ENCODE measurements at places on chromosomes 16 and 17.

DNA sequence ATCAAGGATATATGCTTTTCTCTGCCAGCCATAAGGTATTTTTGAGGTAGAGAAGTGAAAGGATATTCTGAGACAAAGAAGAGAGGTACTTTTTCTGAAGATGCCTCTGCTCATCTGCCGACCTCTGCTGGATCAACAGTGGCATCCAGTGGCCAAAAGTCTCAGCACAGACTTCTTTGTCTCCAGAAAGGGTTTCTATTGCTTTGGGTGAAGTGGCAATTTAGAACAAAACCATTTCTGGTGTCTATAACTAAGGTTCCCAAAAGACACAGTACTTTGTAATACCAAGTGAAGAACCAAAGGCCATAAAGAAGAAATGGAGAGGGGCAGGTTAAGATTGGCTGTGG is 155.2 kb upstream of the C17orf78 start:
- DNase-seq = no peak

- DNase-seq = no peak
These were observed 3.0 kb downstream of the RAB26 start for GRCh38 chr16:2151188-2152091.

- no peak for DNase-seq
These were observed 69.8 kb downstream of the KSR1 start for GRCh38 chr17:27525836-27526603.

DNA sequence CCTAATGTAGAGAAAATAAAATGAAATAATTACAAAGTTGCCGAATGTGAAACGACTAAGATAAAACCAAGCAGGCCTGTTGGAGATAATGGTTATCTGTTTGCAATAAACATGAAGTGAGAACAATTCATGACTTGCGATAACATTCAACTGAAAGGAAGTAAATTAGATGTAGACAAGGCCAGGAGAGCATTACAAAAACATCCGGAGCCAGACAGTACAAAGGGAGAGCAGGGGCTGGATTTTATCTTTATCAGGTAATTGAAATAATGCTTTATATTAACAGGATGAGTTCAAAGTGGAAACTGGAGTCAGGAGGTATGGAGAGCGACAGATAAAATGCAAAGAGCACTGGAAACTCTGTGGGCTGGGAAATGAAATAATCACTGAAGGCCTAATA is 265.6 kb upstream of the GOT2 start:
- no peak for DNase-seq

GRCh38 chr17:77837917-77838316 is 120.6 kb upstream of the TNRC6C start:
- DNase-seq = no peak

GRCh38 chr16:588639-588888 is 1.3 kb upstream of the RAB40C start:
- DNase-seq = peak; percentile 68

- DNase-seq = no peak
These were observed 216.9 kb upstream of the GSE1 start for GRCh38 chr16:85395913-85396878.
